Fibroblast of the conjunctiva (primary cell): ENCODE measurements at places on chromosomes 7 and 10.

GRCh38 chr10:93406364-93407145 is 75.6 kb downstream of the MYOF start:
- DNase-seq: no peak

- no peak for DNase-seq
These were observed 147.9 kb downstream of the CPEB3 start for GRCh38 chr10:92142949-92143348.

DNA sequence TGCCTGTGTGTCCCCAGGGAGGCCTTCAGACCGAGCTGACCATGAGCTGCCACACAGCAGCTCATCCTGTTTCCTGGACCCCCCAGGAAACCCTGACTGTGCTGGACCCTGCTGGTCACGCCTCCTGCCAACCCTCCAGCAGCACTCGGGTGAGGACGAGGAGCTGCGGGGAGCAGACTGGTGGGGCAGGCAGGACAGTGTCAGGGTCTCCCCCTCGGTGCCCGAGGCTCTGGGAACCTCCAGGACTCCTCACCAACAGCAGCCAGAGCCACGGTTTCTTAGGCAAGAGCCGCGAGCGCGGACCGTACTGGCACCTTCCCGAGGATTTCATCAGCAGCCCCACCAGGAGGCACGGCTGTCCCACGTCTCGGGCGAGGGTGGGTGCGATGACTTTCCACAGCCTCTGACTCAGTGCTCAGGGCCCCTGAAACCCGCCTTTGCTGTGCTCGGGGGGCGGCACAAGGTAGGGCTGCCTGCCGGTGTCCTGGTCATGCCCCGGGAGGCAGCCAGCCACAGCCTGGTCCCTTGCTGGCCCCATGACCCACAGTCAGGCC is 186.9 kb downstream of the ELFN1 start:
- DNase-seq: no peak

- no peak for DNase-seq
These were observed 1103.2 kb downstream of the GATA3 start for GRCh38 chr10:9157656-9158055.

DNA sequence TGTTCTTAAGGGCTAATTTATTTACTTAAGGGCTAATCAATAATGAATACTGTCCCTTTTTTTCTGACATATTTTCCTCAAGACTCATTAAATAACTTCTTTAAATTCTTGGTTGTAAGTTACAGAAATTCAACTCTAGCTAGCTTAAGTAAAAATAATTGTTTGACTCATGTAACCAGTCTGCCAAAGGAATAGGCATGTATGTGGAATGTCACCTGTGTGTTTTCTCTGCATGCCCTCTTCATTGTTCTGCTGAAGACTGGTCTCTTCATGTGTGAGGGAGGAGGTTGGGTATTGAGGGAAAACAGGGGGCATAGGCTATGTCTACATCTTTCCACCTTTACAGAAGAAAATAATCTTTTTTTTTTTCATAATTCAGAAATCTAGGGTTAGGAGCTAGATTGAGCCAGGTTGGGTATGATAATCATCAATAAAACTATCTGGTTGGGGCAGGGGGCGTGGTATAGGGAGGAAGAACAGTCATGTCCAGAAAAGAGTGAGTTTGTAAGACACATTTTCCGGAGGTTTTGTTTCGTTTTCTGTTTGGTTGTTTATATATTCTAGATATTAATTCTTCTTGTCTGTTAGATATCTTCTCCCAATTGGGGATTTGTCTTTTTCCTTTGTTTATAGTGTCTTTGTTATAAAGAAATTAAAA is 37.9 kb downstream of the EXOC4 start:
- no peak for DNase-seq

- no peak for DNase-seq
These were observed 135.7 kb upstream of the RNF32 start for GRCh38 chr7:156504687-156505545.

GRCh38 chr10:58621379-58622077 is 108.9 kb downstream of the BICC1 start:
- DNase-seq: no peak

DNA sequence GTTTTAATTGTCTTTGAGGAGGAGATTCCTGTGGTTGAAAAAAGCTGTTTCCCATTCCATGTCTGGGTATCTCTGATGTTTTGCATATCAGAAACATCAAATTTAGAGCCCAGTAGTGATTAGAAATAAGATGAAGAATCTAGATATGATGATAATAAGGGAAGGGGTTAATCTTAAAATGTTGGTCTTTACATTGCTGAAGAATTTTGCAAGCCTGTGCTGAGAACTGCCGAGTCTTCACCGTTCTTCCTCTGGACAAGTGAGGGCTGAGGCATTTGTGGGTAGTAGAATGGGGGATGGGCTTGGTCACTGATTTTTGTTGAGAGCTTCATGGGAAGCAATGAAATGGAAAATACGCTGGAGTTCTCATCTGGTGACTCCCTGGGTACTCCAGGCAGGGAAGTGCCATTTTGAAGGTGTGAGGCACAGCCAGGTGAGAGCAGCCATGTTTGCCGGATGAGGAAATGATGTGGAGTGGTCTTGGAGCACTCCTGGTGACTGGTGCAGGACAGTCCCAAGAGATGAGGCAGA is 10.2 kb downstream of the TCF7L2 start:
- no peak for DNase-seq

GRCh38 chr7:146175716-146176115 is 59.1 kb downstream of the CNTNAP2 start:
- no peak for DNase-seq

GRCh38 chr10:44966129-44966815 is 6.7 kb downstream of the RASSF4 start:
- DNase-seq: no peak

- no peak for DNase-seq
These were observed 13.6 kb downstream of the CLIP2 start for GRCh38 chr7:74302745-74303221.

DNA sequence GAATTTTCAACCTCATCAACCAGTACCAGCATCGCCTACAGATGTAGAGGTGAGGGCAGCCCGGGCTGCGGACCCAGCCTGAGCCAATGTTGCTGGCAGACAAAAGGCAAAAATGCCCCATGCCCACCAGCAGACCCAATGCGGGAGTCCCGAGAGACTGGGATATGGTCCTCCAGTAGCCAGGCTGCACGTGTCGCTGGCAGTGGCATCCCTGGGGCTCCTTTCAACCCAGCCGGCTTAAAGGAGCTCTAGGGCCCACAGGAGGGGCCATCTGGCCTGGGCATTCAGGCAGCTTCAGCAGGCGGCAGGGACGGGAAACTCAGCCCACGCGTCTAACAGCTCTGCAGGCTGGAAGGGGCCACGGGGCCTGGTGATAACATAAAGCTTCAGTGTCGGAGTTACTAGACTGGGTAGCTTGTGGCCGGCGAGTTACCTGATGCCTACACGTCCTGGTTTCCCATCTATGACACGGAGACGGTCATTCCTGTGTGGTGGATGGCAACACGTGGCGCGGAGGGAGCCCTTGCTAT is 70.7 kb downstream of the PROSER2 start:
- no peak for DNase-seq

- DNase-seq: no peak
These were observed 38.3 kb upstream of the PRLHR start for GRCh38 chr10:118633786-118634185.

DNA sequence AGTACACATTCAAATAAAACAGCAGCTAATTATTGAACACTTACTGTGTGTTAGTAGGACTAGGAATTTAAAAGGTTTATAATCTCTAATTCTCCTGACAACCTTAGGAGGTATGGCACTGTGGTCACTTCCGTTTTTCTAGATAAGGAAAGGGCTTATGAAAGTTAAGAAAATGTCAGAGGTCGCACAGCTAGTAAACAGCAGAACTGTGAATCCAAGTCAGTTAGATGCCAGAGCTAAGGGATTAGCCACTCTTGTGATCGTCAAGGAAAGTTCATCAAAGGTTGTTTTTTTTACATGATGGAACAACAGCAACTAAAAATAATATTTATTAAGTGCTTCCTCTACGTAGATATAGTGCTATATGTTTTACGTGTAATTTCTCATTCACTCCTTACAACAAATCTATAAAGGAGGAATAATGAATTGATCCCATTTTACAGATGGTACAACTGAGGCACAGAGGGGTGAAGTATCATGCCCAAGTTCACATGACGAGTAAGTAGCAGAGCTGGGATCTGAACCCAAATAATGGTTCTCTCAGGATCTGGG is 84.9 kb downstream of the NAMPT start:
- no peak for DNase-seq

GRCh38 chr10:117788911-117789310 is 246.4 kb downstream of the EMX2 start:
- no peak for DNase-seq

GRCh38 chr10:99610221-99610620 is 10.0 kb downstream of the SLC25A28 start:
- no peak for DNase-seq

GRCh38 chr7:25698451-25699113 is 453.4 kb upstream of the NFE2L3 start:
- no peak for DNase-seq

DNA sequence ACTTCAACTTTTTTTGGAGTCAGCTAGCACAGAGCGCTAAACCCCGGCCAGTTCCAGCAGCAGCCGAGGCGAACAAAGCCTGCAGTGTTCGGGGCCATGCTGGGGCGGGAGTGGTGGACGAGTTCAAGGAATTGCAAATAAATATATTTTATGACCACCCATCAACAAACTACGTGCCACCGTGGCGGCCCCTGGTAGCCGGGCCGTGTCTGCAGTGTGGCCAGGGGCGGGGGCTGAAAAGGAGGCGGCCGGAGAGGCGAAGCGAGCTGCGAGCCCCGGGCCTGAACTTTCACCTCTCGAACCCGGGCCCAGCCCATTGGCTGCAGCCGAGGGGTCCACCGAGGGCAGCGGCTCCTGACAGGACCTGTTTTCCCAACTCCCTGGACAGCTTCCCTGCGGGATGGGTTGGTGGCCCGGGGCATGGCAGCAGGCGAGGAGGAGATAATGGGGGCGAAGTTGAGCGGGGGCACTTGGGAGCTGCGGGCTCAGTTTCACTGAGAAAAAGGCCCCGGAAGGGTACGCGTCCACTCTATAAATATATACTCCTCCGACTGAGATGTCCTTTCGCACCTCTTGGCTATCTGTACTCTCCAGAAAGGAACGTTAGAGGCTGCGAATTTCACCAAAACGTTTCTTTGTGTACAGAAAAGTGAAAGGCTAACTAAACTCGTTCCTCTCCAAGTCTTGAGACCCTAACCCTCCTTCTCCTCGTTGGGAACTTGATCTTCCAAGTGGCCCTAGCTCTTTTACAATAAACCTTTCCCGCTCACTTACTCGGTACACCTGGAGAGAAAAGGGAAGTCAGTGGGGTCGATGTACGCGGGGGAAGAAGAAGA is 164.6 kb upstream of the PPP1R3A start:
- no peak for DNase-seq

GRCh38 chr7:49866910-49867309 is 93.5 kb downstream of the VWC2 start:
- no peak for DNase-seq

GRCh38 chr10:63760708-63761047 is 239.5 kb downstream of the REEP3 start:
- no peak for DNase-seq

DNA sequence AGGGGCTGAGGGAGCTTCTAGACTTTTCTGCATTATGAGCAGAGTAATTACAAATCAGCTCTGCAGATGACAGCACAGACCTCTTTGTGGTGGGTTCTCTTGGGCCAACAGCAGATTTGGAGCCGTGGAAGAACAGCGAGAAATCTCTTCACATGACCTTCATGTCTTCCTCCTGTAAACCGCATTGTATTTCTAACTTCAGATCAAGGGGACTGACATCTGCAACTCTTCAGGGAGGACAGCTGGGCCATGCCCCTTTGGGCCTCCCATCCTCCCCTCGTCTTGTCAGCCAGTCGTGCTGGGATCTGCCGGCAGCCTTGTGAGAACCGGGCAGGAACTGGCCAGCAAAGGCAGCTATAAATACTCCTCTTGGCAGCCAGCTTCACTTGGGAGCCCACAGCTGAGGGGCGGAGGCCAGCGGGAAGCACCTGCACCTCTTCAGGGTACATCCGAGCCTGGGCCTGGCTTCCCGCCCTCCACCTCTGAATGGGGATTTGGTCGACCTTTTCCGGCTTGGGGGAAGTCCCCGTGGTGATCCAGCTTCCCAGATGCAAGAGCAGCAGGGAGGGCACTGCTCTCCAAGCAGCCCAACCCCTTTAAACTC is 54.7 kb downstream of the STEAP1B start:
- no peak for DNase-seq

DNA sequence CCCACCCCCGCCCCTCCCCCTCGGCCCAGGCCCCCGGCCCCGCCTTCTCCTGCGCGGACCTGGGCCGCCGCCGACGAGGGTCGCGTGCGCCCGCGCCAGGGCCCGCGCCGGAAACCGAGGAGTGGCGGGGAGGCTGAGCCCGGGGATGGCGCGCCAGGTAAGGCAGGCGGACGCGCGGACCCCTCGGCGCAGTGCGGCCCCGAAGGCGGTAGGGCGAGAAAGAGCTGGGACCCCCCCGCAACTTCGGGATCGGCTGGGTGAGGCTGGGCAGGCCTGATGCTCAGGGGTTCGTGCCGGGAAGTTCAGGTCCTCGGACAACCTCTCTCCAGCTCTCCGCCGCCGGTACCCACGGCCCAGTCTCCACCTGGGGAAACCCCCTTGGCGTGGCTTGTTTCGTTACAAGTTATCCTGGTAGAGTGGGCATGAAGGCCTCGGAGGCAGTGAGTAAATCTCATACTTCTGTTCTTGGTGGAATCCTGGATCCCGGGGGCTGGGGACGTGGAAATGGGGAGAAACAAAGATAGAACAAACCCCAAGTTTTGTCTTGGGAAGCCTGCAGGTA is 58.4 kb downstream of the ZNF467 start:
- DNase-seq: no peak

GRCh38 chr7:24503506-24503905 is 69.7 kb upstream of the PALS2 start:
- DNase-seq: no peak
